Hair follicular keratinocyte (primary cell): ENCODE measurements at places on chromosomes 13 and 19. TPM values are rescaled to one million over a fixed set of nuclear protein-coding genes. Genes with fewer than 3 reads are reported as not detected.

CFAP97D2 gene
- total RNA-seq: not detected in 2 replicates

SCEL gene
- total RNA-seq: 2.5 and 3.6 TPM in 2 replicates

ADGRL1 gene
- 1.2 and 2.3 TPM in 2 replicates for total RNA-seq

NLRP5 gene
- not detected in 2 replicates for total RNA-seq

CDC42EP5 gene
- total RNA-seq: 30.2 and 68.9 TPM in 2 replicates

KIRREL2 gene
- 0.08 and 0.23 TPM in 2 replicates for total RNA-seq

PDX1 gene
- total RNA-seq: not detected in 2 replicates

GNG7 gene
- not detected in 2 replicates for total RNA-seq

OR7D2 gene
- total RNA-seq: under 0.01 TPM in 1 of 2 replicates, not detected in the other

SLC25A41 gene
- total RNA-seq: not detected in 2 replicates

CEACAM4 gene
- total RNA-seq: not detected in 2 replicates

CARM1 gene
- 31.1 and 33.9 TPM in 2 replicates for total RNA-seq

VSTM2B gene
- total RNA-seq: not detected in 2 replicates

METTL21C gene
- not detected in 2 replicates for total RNA-seq

FOSB gene
- total RNA-seq: 6.6 and 7.5 TPM in 2 replicates

MRPS31 gene
- total RNA-seq: 19.4 and 24.8 TPM in 2 replicates

CACNA1A gene
- total RNA-seq: 0.27 TPM in 1 of 2 replicates, not detected in the other

COX7A1 gene
- total RNA-seq: not detected in 2 replicates

PRR20E gene
- not detected in 2 replicates for total RNA-seq

ZNF610 gene
- 0.70 and 2.6 TPM in 2 replicates for total RNA-seq

NCR1 gene
- not detected in 2 replicates for total RNA-seq

KBTBD6 gene
- 6.3 and 6.8 TPM in 2 replicates for total RNA-seq

ZNF575 gene
- total RNA-seq: 0.08 TPM in 1 of 2 replicates, not detected in the other

FPR1 gene
- total RNA-seq: not detected in 2 replicates

DDX39A gene
- total RNA-seq: 103 and 202 TPM in 2 replicates

LGI4 gene
- not detected in 2 replicates for total RNA-seq

KCNN4 gene
- 9.2 and 19.3 TPM in 2 replicates for total RNA-seq

ZSCAN4 gene
- not detected in 2 replicates for total RNA-seq

COL4A2 gene
- total RNA-seq: 170 and 178 TPM in 2 replicates

ZFP82 gene
- 3.4 and 3.9 TPM in 2 replicates for total RNA-seq

PGLYRP2 gene
- total RNA-seq: not detected in 2 replicates

ZNF813 gene
- 1.5 and 2.1 TPM in 2 replicates for total RNA-seq

ACER1 gene
- not detected in 2 replicates for total RNA-seq

C2CD4C gene
- 0.15 and 2.0 TPM in 2 replicates for total RNA-seq

CEACAM3 gene
- total RNA-seq: not detected in 2 replicates

ETHE1 gene
- total RNA-seq: 155 and 178 TPM in 2 replicates

KIR3DL2 gene
- not detected in 2 replicates for total RNA-seq

GAPDHS gene
- total RNA-seq: not detected in 2 replicates

GZMM gene
- not detected in 2 replicates for total RNA-seq

KLK1 gene
- 0.55 TPM in 1 of 2 replicates, not detected in the other for total RNA-seq

LRRC8E gene
- total RNA-seq: 7.6 and 9.9 TPM in 2 replicates

EBI3 gene
- 0.23 TPM in 1 of 2 replicates, not detected in the other for total RNA-seq

GDF15 gene
- 2.2 and 30.3 TPM in 2 replicates for total RNA-seq

ZNF880 gene
- total RNA-seq: 15.7 and 22.9 TPM in 2 replicates

FBN3 gene
- total RNA-seq: not detected in 2 replicates

C1QTNF9 gene
- not detected in 2 replicates for total RNA-seq

TMEM59L gene
- not detected in 2 replicates for total RNA-seq

LRRC63 gene
- total RNA-seq: not detected in 2 replicates

DCT gene
- total RNA-seq: not detected in 2 replicates

CYP2A7 gene
- total RNA-seq: not detected in 2 replicates

RGCC gene
- total RNA-seq: 5.9 and 11.2 TPM in 2 replicates
